ENCODE measurements at places on chromosomes 16 and 17.

DNA sequence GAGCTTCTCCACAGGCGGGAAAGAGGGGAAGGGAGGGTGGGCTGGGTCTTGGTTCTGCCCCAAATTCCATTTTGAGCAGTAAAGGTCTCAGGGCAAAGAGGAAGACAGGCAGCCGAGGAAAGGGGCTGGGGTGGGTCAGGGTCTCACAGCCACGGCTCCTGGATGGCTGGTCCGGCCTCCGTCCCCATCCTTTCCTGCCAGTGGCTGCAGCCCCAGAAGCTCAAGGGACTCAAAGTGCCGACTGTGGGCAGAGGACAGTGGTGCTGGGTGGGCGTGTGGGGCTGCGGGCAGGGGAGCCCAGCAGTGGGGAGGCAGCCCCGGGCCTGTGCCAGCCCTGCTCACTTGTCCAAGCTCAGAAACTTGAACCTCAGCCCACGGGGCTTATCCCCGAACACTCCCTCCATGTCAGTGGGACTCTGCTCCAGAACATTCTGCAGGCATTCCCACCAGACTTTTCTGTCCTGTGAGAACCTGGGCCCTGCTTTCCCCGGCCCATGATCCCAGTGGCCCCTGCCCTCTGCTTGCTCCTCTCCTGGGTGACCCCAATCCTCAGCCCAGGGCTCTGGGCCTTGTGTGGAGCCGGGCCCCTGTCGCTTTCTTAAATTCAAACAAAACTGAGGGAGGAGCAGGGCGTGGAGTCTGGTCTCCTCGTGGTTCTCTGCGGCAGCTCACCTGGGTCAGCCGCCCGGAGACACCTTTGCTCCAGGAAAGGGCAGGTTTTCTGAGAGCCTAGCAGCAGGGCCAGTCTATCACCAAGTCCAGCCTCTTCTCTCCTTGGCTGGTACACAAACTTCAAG is 117.8 kb upstream of the METRNL start:
- no peak for DNase-seq

DNA sequence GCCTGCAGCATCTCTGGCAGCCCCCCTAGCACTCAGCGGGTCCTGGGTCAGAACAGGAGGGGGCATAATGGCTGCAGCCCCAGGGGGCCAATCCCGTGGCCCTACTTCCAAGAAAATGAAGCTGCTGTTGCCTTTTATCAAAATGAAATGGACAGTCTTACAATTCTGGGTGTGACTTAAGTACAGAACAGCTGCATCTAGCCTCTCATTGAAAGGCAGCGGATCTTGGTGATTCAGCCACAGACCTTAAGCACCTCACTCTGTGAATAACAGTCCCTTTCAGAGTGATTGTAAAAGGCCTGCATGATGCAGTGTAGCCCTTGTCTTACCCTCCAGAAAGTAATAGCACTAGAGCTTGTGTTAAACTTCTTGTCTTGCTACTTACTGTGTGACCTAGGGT is 11.5 kb upstream of the UMOD start:
- DNase-seq, result no peak

- no peak for DNase-seq
Measured at GRCh38 chr16:75787440-75787839, 61.1 kb upstream of the CPHXL start.

- no peak for DNase-seq
Measured at GRCh38 chr17:13597723-13598347, 3.9 kb downstream of the HS3ST3A1 start.

GRCh38 chr17:79033741-79034501 is 10.0 kb downstream of the C1QTNF1 start:
- no peak for DNase-seq
